ENCODE measurements at places on chromosomes 16 and 17.

- DNase-seq: peak; percentile 89
Measured at GRCh38 chr17:38702166-38702915, 2.7 kb upstream of the MLLT6 start.

DNA sequence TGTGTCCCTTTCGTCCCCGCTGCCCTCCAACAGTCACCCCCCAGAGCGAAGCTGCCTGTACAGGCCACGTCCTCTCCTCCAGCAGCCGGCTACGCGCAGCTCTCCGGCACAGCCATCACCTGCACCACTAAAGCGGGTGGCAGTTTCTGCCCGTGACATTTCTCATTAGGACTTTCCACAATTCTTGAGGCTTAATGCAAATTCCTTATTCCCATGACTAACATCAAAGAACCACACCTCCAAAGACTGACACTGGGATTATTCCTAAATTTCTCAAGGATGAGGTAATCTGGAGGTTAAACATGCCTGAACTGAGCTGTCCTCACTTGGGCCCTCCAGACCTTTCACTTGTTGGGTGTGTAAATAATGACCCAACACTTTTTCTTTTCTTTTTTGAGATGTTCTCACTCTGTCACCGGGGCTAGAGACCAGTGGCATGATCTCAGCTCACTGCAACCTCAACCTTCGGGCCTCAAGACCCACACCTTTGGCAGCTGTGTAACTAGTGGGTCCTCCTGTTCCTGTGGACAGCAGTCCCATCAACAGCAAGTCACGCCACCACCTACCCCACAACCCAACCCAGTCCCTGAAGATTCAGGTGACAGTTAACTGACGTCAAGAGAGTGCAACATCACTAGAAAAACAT is 11.7 kb downstream of the ANKRD11 start:
- no peak for DNase-seq

DNA sequence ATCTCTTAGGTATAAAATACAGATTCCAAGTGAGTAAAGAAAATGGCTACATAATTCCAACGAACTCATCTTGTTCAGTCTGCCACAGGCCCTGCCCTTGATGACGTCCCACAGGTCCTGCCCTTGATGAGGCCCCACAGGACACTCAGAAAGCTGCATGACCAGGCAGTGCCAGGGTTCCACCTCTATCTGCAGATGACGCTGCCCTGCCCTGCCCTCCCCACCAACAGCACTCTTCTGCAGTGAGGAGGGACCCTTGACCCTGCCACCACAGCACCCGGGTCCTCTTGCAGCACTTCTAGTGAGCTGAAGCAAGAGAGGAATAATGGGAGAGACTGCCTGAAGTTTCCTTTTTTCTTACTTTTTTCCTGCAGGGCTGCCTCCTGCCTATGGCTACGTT is 118.4 kb downstream of the VPS53 start:
- DNase-seq: no peak

DNA sequence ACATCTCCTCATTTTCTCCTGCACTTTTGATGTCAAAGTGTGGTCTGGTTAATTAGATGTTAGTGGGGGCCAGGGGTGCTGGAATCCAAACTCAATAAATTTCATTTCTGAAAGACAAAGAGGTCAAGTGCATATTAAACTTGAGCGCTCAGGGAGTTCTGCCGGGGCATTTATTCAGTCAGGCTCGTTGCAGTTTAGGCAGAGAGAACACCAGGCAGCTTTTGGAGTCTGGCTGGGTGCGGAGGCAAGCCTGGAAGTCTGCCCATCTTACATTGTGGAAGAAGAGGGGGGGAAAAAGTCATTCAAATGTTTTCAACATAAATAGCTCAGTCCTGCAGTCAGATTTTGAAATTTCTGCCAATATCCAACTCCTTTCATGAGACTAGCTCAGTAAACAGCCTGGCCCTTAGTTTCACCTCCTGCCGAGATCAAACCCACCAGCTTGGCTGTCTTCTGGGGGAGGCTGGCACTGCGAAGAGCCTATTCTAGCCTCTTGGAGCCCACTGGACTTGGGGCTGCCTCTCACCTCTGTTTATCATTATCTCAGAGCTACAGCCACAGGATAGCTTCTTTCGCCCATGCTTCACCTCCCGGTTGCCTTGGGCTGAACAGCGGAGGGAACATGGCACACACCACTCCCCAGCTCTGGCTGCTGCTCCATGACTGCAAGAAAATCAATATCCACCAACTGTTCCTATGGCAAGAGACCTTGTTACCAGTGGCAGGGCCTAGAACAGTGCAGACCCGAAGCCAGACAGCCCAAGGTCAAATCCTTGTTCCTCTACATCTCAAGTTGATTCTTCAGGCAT is 177.4 kb upstream of the CDH5 start:
- DNase-seq: no peak

- no peak for DNase-seq
Measured at GRCh38 chr17:82698974-82699442, 510 bp upstream of the RAB40B start.

GRCh38 chr17:29820425-29820824 is 109.6 kb downstream of the SSH2 start:
- DNase-seq: no peak

GRCh38 chr16:88480829-88481228 is 27.7 kb downstream of the ZFPM1 start:
- DNase-seq: no peak

GRCh38 chr17:31596382-31597323 is 205.2 kb downstream of the RAB11FIP4 start:
- DNase-seq: no peak

- no peak for DNase-seq
Measured at GRCh38 chr17:38456031-38456815, 28.0 kb downstream of the ARHGAP23 start.

- no peak for DNase-seq
Measured at GRCh38 chr16:63488955-63489354, 1452.7 kb upstream of the CDH8 start.

DNA sequence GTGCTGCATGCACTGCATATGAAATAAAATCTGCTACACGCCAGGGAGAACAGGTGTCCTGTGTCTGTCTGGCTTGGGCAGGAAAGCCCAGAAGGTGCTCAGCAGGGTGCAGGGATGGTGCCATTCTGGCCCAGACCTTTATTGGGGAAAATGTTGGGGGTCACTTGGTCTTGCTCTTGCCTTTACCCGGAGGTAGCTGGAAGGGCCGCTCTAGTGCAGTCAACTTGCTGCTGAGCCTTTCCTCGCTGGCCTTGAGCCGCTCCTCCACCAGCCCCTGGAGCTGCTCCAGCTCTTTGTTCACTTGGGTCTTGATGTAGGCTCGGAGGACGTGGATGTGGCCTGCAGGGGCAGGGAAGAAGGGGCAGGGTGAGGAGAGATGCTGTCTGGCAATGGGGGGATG is 4.5 kb downstream of the CFAP119 start:
- DNase-seq: no peak

DNA sequence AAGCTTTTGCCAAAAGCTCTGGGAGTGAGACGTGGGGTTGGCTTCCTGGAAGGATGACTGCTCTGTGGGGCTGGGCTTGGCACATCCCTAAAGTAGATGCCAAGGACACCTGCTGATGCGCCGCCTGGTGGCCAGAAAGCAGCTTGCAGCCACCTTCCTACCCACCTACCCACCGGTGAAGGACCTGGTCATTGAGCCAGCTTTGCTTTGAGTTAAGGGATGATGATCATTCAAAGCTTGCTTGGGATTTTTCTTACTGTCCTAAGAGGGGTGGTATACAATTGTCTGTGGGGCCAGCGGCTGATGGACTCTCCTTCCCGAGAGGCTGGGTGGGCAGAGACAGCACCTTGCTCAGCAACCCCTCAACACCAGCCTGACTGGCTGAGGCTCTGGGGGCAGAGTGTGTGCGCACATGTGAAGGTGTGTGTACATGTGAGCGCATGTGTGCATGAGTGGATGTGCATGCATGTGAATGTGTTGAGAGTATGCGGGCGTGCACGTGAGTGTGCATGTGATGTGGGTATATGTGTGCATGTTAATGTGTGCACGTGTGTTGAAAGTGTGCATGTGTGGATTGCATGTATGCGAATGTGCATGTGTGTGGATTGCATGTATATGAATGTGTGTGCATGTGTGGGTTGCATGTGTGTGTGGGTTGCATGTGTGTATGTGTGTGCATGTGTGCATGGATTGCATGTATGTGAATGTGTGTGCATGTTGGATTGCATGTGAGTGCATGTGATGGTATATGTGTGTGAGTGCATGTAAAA is 18.6 kb downstream of the C1QTNF1 start:
- peak; percentile 81 for DNase-seq

DNA sequence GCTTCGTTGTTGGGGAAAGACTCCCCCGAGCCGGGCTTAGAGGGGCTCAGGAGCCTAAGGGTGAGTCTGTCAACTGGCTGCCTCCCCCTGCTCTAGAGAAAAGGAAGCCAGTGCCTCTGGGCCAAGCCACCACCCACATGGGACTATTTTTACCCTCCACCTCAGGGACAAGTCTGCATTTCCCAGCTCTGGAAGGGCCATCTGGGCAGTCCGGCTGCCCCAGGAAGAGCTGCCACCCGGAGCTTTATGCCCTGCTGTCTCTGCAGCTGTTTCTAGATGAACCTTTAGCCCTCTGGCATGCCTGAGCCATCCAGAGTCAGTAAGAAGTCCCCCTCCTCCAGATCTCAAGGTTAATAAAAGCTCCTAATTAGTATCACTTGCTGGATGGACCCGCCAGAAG is 5.3 kb upstream of the RPRML start:
- no peak for DNase-seq

DNA sequence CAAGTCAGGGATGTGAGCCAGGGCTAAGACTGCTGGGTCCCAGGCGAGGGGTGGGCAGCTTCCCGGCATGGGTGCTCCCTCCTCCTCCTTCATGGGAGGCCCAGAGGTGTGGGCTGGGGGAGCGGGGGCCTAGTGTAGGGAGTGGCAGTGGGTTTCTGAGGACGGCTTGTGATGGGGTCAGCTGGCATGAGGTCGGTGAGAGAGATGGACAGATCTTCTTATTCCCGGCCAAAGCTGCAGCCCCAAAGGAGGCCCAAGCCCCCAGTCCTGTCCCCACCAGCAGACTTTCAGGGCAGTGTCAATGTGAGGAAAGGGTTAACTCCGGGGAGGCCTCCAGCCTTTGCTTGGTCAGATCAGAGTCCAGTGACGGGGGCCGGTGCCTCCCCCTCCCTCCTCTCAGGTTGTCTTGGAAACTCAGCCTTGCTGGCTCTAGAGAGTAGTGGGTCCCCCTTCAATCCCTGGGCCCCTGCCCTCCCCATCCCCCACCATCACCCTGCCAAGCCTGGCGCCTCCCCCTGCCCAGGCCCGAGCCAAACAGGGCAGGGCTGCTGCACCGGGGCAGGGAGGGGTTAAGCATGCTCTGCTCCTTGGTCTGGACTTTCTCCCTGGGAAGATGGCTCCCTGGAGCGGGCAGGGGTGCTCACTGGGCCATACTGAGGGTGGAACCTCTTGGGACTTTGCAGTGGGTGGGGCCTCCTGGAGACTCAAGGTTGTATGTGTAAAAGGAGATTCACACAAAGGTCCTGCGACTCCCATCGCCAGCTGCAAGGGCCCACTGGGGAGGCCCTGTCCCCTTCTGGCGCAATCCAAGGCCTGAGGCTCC is 12.4 kb downstream of the NAT9 start:
- DNase-seq: no peak

- peak; percentile 35 for DNase-seq
Measured at GRCh38 chr17:16419074-16419928, 3.9 kb downstream of the TRPV2 start.

- DNase-seq: no peak
Measured at GRCh38 chr17:73588301-73588846, 55.9 kb downstream of the SDK2 start.

DNA sequence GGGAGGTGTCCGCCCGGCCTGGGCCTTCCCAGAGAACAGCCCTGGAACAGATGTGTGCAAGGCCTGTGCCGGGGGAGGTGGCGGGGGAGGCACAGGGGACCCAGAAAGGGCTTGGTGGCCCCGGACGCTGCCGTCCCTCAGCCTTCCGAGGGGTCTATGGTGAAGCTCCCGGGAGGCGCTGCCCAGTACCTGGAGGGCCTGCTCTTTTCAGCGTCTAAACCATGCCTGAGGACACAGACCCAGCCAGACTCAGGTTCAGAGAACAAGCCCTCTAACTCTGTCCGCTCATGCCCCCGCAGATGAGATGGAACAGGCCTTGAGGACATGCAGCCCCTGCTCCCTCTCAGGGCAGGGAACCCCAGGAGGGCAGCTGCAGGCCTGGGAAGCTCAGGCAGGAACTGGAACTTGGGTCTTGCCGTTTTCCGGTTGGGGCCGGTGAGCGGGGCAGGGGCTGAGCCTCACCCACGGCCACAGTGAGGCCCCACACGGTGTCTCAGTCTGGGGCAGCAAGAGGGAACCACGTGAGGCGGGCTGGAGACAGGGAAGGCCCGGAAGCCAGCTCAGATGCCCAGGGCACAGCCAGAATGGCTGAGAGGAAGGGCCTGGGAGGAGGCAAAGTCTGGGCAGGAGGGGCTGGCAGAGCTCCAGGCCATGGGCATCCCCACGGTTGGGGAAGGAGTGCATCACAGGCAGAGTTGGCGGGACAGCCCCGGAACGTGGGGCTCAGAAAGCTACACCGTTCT is 12.5 kb downstream of the SLC16A3 start:
- DNase-seq: peak; percentile 30

DNA sequence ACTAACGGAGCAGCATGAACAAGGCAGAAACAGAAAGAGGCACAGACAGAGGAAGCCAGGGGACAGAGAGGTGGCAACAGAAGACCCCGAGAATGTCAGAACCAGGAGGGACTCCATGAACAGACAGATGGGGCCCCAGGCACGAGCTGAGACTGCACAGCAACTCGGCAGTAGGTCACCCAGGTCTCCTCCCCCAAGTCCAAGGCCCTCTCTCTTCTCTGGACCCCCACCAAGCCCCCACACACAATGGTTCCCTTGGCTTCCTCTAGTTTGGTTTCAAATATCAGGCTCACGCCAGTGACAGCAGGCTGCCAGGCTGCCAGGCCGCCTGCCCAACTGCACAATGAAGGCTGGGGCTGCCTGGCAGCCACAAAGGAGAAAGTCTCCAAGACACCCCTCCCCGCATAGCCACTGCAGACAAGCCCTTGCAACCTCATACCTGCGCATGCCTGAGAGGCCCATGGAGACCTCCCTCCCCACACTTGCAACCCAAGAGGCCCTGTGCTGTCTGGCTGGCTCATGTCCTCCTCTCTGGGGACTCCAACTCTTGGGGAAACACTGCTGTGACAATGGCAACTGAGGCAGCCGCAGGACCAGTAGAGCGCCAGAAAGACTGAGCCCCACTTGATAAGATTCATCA is 54.8 kb downstream of the PIMREG start:
- DNase-seq: no peak

DNA sequence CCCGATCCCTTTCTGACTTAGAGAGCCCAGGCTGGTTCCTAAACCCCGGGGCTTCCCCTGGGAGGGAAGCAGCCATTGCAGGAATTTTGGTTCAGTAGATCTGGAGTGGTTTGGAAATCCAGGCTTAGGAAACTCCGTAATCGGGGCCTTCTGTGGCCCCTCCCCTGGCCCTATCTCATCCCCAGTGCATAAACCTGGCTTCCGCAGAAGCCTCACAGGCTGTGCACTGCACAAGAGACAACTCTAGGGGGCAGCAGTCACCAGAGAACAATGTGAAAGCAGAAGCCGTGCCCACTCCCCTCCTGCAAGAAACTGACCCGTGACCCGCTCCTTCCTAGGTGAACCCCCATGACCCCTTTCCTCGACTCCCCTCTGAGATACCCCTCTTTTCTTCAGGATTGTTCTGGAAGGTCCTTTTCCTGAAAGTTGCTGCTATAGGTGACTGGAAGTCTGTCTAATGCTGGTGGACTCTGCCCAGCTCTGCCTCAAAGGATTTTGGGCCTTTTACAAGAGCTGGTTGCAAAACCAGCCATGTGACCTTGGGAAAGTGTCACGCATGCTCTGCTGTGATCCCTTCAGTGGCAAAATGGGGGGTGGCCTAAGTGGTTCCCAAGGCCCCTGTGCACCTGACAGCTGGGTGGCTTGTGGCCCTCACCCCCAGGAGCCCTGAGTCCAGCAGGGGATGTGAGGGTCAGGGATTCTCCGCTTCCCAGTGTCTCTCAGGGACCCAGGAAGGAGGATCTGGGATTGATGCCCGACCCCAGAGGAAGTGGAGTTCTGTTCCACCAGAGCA is 14.4 kb downstream of the GUCY2D start:
- DNase-seq: peak; percentile 76

Measured in activated naive CD4-positive, alpha-beta T cell treated with anti-CD3 and anti-CD28 coated beads, Interleukin-2, amount 10 ng/mL, durations not matched to agents 7 days and 5 days (primary cell).